Activated naive CD4-positive, alpha-beta T cell treated with anti-CD3 and anti-CD28 coated beads, Interleukin-2, amount 50 U/mL, for 72 hours (primary cell): ENCODE measurements at places on chromosomes 4 and X.

GRCh38 chr4:27913738-27914137 is 1053.1 kb downstream of the STIM2 start:
- DNase-seq: no peak

- no peak for DNase-seq
Observed at GRCh38 chr4:76752861-76753501, 145.0 kb downstream of the SOWAHB start.

- DNase-seq: no peak
Observed at GRCh38 chrX:65687367-65687766, 19.9 kb downstream of the MSN start.

DNA sequence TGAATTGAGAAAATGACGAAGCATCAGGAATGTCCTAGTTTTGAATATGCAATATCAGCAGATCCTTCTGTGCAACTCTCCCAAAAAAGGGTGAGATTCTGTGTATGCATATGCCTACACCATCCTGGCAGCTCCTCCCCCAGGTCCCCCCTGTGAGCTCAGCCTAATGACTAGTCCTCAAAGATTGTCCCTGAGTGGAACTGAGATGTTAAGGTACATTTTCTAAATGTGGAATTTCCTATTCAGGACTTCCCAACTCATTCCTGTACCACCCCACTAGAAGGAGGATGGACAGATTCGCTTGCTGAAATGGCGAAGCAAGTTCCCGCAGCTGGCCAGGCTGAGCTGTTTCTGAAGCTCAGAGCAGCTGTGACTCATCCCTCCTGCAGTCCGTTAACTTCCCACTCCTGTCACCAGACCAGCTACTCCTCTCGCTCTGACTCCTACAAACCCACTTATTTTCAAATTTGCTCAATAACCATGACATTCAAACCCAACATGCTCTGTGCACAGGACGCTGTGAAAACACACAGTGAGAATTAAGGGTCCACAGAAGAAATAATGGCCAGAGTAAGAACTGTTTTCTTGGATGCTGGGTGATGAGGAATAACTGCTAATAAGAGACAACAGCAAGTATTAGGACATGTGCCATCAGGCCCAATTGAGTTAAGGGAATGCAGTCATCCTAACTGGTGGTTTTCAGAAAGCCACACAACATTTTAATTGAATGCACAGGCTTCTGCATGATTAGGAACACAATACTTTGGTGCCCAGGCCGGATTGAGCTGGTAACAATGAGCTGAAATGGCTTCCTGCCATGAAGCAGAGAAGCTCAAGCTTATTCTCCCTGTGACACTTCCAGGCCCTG is 40.0 kb upstream of the IRF2 start:
- DNase-seq: peak; percentile 87

- DNase-seq: no peak
Observed at GRCh38 chrX:41526925-41527324, 79.8 kb downstream of the NYX start.

DNA sequence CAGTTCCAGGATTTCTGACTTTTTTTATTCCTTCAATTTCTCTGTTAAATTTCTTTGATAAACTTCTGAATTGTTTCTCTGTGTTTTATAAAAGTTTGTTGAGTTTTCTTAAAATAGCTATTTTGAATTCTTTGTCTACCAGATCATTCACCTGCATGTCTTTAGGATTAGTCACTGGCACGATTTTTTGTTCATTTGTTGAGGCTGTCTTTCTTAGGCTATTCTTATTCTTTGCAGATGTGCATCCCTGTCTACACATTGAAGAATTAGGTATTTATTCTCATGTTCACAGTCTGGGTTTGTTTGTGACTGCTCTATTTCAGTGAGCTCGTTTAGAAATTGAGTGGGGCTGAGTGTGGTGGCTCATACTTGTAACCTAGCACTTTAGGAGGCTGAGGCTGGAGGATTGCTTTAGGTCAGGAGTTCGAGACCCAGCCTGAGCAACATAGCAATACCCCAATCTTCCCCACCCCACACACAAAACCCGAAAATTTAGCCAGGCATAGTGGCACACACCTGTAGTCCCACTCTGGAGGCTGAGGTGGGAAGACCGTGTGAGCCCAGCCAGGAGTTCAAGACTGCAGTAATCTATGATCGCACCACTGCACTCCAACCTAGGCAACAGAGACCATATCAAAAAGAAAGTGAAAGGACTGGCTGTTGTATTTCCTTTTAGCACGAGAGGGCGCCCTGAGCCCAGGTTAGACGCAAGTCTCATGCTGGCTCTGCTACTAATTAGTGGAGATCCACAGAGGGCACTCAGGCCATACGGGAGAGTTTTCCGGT is 42.0 kb downstream of the F8 start:
- DNase-seq: peak; percentile 75

GRCh38 chr4:92528541-92528940 is 224.8 kb downstream of the GRID2 start:
- no peak for DNase-seq

DNA sequence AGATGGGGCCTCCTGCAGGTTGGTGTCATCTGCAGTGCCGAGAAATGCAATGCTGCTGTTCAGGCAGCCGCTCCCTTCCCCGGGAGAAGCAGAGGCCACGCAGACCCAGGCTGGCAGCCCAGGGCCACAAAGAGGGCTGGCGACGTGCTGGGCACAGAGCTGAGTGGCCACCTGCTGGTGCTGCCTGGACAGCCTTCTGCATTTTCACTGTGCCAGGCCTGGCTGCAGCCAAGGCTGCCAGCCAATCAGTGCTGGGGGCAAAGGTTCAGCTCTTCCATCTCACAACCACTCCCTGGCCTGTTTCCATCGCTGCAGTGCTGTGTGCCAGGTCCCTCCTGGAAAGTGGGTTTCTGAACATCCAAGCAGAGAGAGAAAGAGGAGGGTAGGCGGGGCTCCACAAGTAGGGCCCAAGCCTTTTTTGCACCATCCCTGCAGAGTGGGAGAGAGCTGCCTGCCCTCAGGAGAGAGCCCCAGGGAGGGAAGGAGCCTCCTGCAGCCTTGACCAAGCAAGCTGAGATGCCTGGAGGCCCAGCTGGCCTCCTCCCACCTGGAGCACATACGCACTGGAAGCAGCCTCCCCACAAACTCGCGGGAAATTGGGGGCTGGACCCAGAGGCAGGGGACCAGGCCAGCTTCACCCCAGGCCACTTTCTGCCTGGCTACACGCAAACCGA is 20.1 kb downstream of the ADRA2C start:
- no peak for DNase-seq

DNA sequence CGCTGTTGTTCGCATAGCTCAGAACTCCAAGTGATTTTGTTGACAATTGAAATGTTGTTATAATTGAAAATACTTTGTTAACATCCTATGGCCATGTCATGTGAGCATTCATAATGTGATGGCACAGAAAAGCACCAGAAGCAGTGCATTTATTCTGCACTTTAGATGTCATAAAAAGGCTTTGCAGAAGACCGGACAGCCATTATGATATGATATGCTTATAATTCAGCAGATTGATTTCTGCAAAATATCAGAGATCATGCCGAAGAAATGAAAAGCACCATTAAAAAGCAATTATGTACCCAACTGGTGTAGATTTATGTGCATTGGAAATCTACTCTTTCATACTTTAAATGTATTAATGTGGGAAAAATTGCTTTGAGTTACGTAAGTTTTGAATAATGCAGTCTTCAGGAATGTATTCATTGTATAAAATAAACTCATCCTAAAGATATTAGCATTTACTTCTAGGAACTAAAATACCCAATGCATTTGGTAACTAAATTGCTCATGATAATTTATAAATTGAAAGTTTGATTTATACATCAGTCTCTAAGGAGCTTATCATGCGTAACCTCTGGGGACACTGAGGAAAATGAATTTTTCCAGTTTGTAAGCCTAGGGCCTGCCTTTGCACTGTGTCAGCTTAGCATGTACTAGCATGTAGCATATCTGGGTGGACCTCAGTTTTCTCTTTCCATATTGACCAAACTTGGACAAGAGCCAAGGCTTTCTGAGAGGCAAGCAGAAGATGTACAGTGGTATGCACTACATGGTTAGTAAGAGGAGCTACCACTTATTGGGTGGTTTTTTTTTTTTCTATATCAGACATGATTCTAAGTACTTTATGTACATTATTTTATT is 43.6 kb downstream of the TLR10 start:
- DNase-seq: no peak

GRCh38 chrX:46279214-46279924 is 265.9 kb downstream of the ZNF674 start:
- DNase-seq: no peak

- DNase-seq: no peak
Observed at GRCh38 chrX:122777766-122778165, 406.3 kb upstream of the GRIA3 start.

- DNase-seq: no peak
Observed at GRCh38 chrX:72101597-72102037, 30.1 kb downstream of the RTL5 start.

- no peak for DNase-seq
Observed at GRCh38 chrX:120485315-120485637, 16.2 kb upstream of the LAMP2 start.

DNA sequence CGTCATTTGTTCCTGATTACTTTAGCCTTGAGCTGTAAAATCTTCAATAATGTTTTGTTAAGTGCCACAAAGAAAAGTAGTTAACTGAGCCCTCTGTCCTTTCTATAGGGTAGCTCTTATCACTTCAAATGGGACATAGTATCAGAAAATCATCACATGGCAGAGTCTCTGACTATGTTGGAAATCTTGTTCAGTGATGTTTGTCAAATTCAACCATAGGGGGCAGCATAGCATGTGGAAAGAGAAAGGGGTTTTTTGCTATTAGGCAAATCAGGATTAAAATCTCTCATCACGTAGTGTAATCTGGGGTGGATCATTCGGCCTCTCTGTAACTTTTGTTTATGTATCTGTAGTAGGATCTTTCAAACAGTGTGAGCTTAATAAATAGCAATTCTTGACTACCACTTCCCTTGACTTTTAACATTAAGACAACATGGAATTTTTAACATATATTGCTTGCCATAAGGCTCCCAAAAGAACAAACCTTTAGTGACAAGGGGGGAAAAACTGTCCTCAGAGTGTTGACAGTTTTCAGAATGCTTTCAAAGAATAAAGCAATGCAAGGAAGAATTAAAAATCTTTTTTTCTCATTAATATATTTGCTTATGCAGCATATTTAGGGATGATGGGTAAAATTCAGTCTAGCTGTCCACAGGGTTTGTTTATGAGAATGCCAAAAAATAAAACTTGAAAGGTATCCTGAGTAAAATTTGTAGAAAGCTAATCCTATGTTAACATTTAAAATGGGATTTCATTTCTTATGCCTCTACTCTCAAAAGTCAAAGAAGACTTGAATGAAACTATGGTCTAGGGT is 127.2 kb downstream of the FBXW7 start:
- DNase-seq: peak; percentile 22

- DNase-seq: no peak
Observed at GRCh38 chr4:166014411-166014810, 141.4 kb downstream of the TLL1 start.

GRCh38 chr4:7336732-7337131 is 98.0 kb downstream of the PSAPL1 start:
- no peak for DNase-seq

DNA sequence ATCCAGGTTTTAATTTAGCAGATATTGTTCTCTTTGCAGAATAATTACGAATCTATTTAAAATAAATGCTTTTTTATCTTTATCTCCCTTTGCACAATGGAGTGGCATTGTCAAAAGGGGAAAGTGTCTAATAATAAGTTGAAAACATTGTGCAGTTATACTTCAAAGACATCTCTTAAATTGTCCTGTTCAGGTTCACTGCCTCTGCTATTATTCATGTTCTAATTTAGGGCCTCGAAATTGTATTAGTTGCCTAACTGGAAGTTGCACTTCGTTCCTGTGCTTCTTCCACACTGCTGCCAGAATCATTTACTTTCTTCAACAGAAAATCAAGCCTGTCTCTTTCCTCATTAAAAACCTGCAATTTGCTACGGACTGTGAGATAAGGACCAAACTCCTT is 150.5 kb upstream of the SPRY1 start:
- no peak for DNase-seq

DNA sequence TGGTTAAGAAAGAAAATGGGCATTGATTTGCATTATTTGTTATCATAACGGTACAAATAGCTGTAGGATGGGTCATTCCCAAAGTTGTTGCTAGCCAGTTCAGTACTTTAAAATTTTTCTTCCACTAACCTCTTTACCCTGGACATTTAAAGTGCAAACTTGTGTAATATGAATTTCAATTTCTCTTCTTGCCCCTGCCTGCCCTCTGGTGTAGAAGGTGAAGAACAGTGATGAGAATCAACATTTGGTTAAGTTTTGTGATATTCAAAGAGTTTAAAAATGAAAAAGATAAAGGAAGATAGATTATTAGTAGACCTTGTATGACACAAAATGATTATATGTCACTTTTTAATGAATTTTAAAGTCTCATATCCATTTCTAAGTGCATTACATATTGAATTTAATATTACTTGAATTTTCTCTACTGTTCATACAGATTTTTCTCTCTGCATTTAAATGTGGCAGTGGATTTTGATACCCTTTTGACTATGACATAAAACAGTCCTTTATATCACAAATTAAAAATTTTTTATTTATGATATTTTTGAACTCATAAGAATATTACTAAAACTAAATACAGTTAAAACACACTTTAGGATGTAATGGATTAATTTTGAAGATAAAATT is 337.7 kb downstream of the BMPR1B start:
- no peak for DNase-seq

DNA sequence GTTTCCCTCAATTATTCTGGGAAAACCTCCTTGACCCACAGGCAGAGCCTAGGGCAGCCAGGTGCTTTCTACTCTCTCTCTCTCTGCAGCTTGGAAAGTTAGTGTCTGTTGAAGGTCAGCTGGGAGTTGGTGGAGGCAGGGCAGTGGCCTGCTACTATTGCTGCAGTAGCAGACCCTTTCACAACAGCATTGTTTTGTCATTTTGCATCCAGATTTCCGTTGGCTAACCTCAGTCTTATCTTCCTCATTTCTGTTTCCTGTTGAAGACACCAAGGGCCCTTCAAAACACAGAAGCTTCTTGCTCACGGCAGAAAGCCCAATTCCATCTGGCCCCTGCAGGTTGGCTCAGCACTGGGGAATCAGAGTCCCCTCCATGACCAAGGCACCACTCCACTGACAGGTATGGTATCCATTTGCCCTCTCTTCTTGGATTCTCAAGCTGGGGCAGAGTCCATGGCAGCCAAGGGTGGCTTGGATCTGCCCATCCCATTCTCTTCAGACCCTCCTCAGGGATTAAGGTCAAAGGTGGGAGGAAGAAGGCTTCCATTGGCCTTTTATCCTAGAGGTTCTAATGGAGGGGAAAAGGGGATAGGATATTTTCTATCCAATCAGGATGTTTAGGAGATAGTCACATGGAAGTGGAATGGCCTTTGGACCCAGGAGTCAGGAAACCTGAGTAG is 24.6 kb downstream of the VSIG4 start:
- no peak for DNase-seq
